DMS153 (cell line): ENCODE measurements at places on chromosomes 6 and 20.

DNA sequence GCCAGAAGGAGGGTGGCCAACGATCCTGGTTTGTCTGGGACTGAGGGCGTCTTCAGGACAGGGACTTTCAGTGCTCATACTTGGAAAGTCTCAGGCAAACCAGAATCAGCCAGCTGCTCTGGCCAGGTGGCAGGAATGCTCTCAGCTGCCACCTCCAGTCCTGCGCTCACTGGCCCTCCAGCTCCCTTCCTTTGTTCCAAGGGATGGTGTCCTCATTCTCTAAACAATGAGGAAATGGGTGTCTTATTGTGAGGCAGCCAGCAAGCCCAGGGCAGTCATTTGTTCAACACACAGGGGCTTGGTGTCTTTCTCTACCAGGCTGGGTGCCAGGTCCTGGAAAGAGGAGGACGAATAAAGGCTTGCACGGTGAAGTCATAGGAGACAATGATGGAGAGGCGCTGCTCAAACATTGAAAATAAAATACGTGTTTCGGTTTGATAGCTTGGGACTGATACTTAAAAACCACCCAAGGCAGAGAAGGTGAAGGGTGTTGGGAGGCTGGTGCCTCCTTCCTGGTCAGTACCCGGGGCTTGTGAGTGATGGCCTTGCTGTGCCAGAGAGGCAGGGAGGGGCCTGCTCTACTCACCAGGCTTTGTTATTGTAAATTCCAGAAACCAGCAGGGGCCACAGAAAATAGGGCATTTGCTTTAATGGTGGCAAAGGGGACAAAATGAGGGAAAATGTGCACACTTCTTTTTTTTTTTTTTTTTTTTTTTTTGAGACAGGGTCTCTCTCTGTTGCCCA, 11.3 kb upstream of the TMEM181 start:
- DNase-seq: peak; percentile 99

DNA sequence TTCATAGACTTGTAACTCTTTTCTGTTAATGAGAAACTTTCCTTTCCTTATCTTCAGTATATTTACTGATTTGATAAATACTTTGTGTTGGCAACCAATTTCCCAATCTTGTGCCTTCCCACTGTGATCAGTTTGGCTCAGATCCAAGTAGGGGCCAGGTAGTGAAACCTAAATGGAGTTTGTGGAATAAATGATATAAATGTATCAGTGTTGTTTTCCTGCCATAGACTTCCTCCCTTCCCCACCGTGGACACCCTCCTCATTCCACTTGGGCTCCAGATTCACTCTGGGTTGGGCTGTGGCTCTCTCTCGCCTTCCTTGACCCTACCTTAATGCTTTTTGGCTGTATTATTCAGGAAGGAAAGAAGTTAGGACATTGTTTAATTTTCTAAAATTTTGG, 1.3 kb downstream of the ZKSCAN3 start:
- DNase-seq: no peak

DNA sequence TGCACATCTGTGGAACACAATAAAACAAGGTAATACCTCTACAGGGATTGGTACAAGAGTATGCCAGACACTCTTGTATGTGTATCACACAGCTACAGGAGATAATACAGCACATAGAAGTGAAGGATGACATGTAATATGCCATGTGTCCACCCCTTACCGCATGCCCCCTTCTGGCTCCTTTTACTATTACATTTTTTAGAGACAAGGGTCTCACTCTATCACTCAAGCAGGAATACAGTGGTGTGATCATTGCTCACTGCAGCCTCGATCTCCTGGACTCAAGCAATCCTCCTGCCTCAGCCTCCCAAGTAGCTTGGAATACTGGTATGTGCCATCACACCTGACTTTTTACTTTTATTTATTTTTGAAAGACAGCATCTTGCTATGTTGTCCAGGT, 4.2 kb upstream of the NCR3 start:
- DNase-seq: peak; percentile 9

DNA sequence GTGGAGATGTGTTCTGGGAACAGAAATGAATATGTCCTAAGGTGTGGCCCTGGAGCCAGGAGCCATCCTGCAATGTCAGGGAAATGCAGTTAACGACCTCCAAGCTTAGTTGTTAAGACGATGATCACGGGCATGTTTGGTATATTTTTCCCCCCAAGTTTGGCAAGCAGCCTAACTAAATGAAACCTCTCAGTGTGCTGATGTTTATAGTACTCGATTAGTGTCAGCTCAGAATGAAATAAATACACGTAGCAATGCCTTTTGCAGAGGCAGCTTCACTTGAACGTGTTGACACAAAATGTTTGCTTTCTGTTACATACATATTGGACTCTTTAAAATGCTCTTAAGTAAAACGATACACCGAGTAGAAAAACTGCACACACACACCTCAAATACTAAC, 76.2 kb upstream of the OLIG3 start:
- DNase-seq: peak; percentile 99

DNA sequence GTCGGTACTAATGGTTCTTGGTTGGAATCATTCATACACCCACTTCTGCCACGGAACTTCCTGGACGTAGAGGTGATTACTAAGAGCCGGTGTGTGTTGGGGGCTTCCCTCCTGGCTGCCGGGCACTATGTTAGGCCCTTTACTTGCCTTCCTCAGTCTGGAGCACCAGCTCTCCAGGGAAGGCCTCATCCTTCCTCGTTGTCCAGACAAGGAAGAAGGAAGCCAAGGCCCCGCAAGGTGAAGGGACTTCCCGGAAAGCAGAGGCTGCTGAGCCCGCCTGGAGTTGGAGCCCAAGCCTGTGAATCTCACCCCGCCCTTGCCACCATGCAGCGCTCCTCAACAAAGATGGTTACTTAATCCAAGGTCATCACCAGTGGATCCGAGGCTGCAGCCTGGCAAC, 26.2 kb downstream of the AAR2 start:
- no peak for DNase-seq

DNA sequence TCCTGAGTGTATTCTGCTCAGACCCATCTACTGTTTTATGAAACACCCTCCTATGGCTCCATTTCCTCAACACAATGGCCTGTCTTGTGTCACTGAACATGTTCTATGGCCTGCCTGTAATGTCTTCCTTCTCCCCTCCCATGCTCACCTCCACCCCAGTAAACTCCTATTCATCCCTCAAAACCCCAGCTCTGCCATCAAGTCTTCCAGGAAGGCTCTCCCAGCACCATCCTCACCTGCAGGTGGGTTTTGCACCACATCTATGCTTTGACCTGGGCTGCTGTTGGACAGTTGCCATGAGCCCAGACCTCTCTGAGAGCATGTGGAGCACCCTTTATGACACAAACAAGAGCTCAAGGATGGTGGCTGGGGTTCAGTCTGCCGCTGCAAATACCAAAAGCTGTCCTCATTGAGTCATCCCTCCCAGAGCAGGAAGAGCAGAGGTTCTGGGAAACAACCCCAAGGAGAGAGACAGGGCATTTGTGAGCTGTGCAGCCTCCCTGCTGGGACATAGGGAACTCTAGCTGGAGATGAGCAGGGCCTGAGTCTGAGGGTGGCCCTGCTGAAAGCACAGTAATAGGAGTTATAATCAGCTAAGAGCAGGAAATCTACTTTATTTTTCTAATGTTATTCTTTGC, 93.8 kb upstream of the CD93 start:
- no peak for DNase-seq
